HFFc6 (cell line): ENCODE measurements at places on chromosomes 5 and 9.

- no peak for DNase-seq
These were observed 72.0 kb upstream of the RFX3 start for GRCh38 chr9:3597792-3598191.

DNA sequence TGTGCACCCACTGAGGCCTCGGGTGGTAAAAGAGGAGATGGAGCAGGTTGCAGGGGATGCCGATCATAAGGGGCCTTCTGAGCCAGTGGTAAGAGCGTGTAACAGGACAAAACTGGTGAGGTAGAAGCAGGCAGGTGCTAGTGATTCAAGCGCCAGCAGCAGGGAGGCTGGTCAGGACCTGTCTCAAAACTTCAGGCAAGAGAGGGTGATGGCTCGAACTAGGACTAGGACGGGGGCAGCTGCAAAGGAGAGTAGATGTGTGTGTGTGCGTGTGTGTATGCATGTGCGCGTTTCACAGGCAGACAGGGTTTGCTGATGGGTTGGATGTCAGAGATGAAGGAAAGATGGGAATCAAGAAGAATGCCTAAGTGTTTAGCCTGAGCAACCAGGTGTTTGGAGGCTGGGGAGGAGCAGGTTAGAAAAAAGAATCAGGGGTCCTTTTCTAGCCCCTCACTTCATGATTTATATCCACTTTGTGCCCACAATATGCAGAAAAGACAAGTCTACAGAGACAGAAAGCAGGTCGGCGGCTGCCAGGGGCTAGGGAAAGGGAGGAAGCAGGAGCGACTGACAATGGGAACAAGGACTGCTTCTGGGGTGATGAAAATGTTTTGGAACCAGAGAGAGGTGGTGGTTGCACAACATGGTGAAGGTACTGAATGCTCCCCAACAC is 15.2 kb downstream of the HRH2 start:
- no peak for DNase-seq

GRCh38 chr5:135608761-135609443 is 30.1 kb upstream of the CXCL14 start:
- DNase-seq, result no peak

- no peak for DNase-seq
These were observed 586.2 kb upstream of the PTGER4 start for GRCh38 chr5:40093550-40093949.

- no peak for DNase-seq
These were observed 409.7 kb downstream of the IRX1 start for GRCh38 chr5:4005335-4005734.

DNA sequence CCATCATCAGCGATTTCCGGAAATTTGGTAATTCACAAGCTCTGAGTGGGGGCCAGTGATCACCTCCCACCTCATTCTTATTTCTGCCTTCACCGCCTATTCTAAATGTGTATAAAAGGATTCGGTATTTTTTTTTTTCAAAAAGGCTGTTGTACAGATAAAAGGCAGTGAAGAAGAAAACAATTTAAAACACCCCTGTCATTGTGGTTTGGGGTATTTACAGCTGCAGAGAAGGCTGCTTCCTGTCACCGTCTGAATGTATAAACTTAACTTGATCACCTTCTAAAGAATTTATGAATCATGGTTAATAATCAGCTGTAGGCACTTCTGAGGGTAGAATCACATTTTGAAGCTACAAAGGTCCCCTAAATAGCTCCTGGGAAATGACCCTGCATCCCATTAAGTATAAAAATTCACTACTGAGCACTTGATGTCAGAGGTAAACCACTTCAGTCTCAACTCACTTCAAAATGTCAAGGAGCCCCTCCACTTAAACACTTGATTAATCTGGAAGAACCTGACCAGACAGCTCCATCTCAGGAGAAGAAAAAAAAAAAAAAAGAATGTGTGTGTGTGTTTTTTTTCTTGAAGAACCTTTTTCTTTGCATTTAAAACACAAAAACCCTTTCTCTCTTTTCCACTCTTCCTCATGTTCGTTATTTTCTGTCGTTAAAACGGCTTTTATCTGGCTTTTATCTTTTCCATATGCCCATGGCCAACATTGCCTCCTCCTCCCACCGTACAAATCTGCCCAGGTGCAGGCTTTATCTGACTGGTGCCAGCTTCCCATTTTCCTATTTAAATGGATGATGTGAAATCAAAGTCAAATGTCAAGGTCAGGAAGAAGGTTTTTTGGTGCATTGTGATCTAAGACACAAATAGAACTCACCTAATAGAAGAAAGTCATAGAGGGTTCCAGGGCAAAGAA is 291.2 kb downstream of the IRX1 start:
- no peak for DNase-seq

DNA sequence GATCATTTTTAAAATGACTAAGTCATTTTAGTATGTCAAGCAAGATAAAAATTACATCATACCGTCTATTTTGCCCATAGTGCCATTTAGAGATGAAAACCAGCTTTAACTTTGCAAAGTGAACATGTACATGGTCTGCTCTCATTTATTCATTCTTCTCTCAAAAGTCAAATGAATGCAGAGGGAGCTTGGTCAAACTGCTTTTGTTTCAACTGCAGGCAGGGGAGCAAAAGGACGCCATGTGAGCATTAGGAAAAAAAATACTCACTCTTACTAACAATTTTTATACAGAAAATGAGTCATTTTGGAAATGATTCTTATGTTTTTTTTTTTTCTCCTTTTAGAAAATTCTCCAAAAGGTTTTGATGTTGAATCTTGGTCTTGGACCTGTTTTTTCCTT is 15.7 kb downstream of the SCGB3A1 start:
- no peak for DNase-seq

DNA sequence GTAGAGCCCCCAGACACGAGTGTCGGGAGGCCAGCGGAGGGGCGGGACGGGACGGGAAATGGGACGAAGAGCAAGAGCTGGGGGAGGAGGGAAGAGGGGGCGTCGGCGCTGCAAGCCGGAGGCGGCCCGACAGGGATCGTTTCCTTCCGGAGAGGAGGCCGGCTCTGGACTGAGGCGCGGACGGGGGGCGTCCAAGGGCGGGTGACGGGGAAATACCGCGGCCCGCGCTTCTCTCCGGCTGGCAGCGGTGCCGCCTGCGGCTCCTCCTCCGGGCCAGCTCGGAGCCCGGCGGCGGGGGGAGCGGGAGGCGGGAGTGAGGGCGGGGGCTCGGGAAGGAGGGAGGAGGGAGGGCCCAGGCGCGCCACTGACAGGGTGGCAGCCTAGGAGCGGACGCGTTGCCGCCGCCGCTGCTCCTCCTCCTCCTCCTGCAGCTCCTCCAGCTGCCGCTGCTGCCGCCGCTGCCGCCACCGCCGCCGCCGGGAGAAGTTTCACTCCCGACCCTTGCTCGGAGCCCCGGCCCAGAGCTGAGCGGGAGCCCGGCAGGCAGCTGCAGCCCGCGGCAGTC is at the start of gene CHSY3:
Gene CHSY3, plus strand, starts transcription at position 364 of the 565 bp plus-strand sequence.
- peak; percentile 25 for DNase-seq
